ENCODE measurements at places on chromosomes 4 and X. TPM values are rescaled to one million over a fixed set of nuclear protein-coding genes. Genes with fewer than 3 reads are reported as not detected.
A peak's percentile ranks its signal among the peaks of the same experiment; 100 is the strongest.

DNA sequence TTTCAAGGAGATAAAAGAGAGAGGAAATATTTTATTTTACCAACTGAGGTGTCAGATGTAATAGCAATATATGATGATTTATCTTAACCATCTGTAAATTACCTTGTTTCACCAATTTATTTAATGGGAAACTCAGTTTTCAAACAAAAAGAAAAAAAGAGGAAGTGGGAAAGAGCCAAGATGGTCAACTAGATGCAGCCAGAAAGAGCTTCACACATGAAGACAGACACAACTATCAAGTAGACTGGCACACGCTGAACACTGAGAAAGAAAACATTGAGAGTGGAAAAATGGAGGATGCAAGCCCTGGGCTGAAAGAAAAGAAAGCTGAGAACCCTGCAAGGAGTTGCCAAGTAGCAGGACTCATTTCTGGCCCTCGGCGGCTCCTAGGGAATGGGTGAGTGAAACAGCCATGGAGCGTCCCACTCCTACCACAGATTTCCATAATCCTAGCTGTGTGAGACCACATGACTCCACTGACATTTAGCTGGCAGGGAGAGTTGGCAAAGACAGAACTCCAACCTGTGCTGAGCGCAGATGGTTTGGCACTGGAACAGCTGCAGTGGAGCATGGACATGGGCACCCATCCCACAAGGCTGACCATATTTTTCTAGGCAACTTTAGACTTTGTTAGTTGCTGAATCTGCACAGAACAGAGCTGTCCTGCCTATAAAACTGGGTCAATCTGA, 409.3 kb downstream of the FAM47B start:
- no peaks in the 10 kb centered on the region for H3K36me3 ChIP-seq
- no peaks in the 10 kb centered on the region for H3K27me3 ChIP-seq
- H3K4me1 ChIP-seq: no peaks in the 10 kb centered on the region
- no peak for DNase-seq
- H3K27ac ChIP-seq: no peak overlapping the region

GRCh38 chrX:40245488-40246071, 147.8 kb upstream of the BCOR start:
- H3K36me3 ChIP-seq: no peaks in the 10 kb centered on the region
- DNase-seq: no peak

DNA sequence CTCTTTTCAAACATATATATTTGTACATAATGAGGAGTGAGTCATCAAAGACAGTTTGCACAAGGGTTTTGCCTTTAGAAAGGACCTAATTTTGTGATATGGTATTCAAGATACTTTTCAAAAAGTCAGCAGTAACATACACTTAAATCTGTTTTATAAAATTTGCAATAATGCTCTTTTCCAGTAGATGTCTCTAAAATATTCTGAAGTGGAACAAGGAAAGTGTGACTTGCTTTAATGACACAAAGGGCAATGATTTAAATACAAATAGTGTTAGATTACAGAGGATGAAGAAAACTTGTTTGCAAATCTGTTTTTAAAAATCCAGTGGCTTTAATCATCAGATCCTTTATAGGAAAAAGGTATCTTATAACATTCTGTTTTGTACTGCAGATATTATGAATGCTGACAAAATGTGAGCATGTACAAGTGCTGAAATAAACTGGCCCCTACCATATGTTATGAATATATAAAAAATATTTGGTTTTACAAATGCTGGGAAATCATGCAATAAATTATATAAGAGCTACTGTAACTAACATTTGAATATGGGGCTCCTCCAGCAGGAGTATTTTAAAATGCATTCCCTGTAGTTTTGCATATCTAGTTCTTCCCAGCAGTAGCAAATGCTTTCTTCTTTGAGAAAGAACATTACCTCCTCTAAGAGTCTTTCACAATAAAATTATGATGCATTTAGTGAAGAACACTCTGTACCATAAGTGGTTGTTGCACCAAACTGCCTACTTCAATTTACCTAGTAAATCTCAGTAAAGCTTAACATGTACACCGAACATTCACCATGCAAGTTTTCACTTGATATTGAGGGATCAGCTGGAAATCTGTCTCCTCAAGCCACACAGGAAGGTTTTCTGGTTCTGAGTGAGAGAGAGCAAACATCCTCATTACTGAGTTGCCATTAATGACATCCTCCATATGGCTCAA, 20.2 kb downstream of the MMRN1 start:
- H3K27ac ChIP-seq: no peak overlapping the region
- no peaks in the 10 kb centered on the region for H3K36me3 ChIP-seq
- no peaks in the 10 kb centered on the region for H3K4me1 ChIP-seq
- no peak for DNase-seq
- H3K27me3 ChIP-seq: peaks cover 17% of the 10 kb centered on the region
- no peak overlapping the region for H3K4me3 ChIP-seq

GRCh38 chr4:7759216-7759615, 180.4 kb downstream of the AFAP1 start:
- DNase-seq: peak; percentile 67
- peaks cover 15% of the 10 kb centered on the region for H3K36me3 ChIP-seq
- peak overlapping the region; percentile 78 for H3K27ac ChIP-seq
- peaks cover 25% of the 10 kb centered on the region for H3K4me1 ChIP-seq
- peak overlapping the region; percentile 72 for H3K4me3 ChIP-seq

GRCh38 chr4:3112609-3113469, 38.4 kb downstream of the HTT start:
- no peak overlapping the region for H3K27ac ChIP-seq
- peaks cover 10% of the 10 kb centered on the region for H3K4me1 ChIP-seq
- DNase-seq: no peak
- H3K4me3 ChIP-seq: no peak overlapping the region
- no peaks in the 10 kb centered on the region for H3K27me3 ChIP-seq
- peaks cover 58% of the 10 kb centered on the region for H3K36me3 ChIP-seq

DNA sequence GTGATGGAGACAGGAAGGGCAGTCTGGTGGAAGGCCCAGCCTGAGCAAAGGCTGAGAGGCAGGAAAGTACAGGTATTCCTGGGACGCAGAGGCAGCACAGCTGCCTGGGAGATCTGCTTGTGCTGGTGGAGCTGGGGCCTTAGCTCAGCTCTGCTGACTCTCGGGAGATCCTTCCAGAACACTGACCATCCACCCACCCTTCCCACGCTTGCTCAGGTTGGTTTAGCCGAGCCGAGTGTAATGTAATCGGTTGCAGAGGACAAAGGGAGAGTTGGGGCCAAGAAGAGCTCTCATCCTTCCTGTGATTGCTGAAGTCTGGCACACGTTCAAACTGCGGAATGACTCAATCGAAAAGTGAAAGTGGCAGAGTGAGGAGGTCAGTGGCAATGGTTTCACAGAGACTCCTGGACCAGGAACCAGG, 43.1 kb upstream of the GPR78 start:
- H3K36me3 ChIP-seq: no peaks in the 10 kb centered on the region
- peaks cover 5% of the 10 kb centered on the region for H3K4me1 ChIP-seq
- DNase-seq: no peak
- H3K4me3 ChIP-seq: no peak overlapping the region
- H3K27me3 ChIP-seq: no peaks in the 10 kb centered on the region
- H3K27ac ChIP-seq: no peak overlapping the region

DNA sequence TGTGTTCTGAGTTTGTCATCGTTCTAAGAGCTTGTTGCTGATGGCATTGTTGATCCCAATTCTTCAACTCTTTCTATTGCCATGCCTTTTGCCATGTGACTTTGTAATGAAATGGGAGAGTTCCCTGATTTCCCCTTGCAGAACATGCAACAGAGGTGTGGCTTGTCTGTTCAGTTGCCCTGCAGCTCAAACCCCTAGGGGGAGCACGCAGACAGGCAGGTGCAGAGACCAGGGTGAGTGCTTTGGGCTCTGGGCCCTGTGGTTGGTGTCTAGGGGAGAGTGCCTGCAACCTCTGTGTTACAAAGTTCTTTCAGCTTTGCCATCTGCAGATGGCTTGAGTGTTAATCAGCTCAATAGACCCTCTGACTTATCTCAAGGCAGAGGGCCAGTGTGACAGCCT, 332.7 kb downstream of the MID1IP1 start:
- H3K4me3 ChIP-seq: no peak overlapping the region
- peaks cover 1% of the 10 kb centered on the region for H3K4me1 ChIP-seq
- H3K36me3 ChIP-seq: no peaks in the 10 kb centered on the region
- no peaks in the 10 kb centered on the region for H3K27me3 ChIP-seq
- no peak for DNase-seq
- H3K27ac ChIP-seq: no peak overlapping the region

- H3K4me1 ChIP-seq: peaks cover 26% of the 10 kb centered on the region
- H3K36me3 ChIP-seq: peaks cover 73% of the 10 kb centered on the region
- DNase-seq: no peak
- no peaks in the 10 kb centered on the region for H3K27me3 ChIP-seq
Measured at GRCh38 chrX:9678215-9678965, 87.3 kb downstream of the GPR143 start.

DNA sequence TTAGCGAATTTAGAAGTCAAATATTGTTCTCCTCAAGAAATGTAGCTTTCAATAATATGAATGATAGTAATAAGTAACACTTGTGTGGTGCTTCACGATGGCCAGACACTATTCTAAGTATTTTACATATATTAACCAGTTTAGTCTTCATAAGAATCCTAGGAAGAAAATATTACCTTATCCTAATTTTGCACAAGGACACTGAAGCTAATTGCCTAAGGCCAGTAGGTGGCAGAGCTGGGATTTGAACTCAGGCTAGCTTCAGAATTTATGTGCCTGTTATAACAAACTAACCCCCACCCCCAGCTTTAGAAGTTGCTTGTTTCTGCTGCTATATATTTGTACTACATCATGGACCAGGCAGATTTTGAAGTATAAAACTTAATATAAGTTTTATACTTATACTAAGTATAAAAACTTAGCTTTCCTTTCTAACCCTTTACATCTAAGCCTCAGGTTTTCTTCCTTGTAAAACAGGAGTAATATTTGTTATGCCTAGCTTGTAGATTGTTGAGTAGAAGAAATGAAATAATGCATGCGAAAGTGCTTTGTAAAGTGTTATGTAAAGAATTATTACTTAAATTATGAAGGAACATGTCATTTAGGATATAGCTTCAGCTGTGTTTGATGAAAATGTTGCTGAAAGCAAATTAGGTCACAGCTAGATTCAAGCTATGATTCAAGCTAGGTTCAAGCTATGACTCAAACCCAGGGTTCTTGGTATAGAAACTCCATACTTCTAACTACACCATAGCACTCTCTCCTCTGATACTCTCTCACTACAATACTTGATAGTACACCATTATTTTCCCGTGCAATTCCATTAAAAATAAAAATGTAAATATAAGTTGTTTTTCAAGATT, 4.2 kb upstream of the CDS1 start:
- H3K4me1 ChIP-seq: peaks cover 12% of the 10 kb centered on the region
- H3K36me3 ChIP-seq: no peaks in the 10 kb centered on the region
- DNase-seq: no peak
- H3K4me3 ChIP-seq: no peak overlapping the region
- no peak overlapping the region for H3K27ac ChIP-seq

DNA sequence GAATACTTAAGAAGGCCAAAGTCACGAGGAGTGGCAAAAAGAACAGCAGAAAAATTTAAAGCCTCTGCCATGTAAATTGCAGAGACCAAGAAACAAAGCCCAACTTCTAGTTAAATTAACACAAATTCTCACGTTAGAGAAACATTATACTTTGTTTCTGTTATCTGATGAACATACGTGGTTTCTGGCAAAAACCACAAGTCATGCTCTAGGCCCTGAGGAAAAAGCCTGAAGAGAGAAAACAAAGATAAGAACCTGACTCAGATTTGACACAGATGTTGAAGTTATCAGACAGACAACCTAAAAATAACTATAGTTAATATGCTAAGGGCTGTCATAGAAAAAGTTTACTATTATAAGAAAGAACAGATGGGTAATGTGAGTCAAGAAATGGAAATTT, 149.1 kb upstream of the PCDH10 start:
- no peak overlapping the region for H3K4me3 ChIP-seq
- H3K36me3 ChIP-seq: no peaks in the 10 kb centered on the region
- H3K27ac ChIP-seq: no peak overlapping the region
- H3K4me1 ChIP-seq: peaks cover 3% of the 10 kb centered on the region

GRCh38 chrX:120207009-120207605, 43.5 kb upstream of the ZBTB33 start:
- peaks cover 2% of the 10 kb centered on the region for H3K27me3 ChIP-seq
- H3K27ac ChIP-seq: no peak overlapping the region
- no peak for DNase-seq
- H3K4me3 ChIP-seq: no peak overlapping the region
- H3K4me1 ChIP-seq: no peaks in the 10 kb centered on the region

DNA sequence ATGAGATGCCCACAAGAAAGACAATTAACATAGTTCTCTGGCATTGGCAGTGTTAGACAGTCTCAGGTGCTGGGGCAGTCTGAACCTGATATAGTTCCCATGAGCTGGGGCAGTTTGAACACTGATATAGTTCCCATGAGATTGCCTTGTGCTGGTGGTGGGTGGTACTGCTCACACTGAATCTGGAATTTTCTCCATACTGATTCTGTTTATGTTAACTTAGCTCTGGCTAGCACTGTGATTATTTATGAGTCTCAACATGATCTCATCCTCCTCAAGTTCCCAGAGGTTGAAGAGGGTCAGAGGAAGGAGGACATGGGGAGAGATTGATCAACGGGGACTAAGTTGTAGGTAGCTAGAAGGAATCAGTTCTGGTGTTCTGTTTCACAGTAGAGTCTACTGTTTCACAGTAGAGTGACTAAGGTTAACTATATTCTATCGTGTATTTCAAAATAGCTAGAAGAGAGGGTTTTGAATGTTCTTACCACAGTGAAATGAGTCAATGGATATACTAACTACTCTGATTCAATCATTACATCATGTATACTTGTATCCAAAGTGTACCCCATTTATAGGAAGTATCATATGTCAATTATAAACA, 379.9 kb downstream of the ADAM29 start:
- H3K4me3 ChIP-seq: no peak overlapping the region
- DNase-seq: no peak
- H3K27me3 ChIP-seq: no peaks in the 10 kb centered on the region
- H3K27ac ChIP-seq: no peak overlapping the region

DNA sequence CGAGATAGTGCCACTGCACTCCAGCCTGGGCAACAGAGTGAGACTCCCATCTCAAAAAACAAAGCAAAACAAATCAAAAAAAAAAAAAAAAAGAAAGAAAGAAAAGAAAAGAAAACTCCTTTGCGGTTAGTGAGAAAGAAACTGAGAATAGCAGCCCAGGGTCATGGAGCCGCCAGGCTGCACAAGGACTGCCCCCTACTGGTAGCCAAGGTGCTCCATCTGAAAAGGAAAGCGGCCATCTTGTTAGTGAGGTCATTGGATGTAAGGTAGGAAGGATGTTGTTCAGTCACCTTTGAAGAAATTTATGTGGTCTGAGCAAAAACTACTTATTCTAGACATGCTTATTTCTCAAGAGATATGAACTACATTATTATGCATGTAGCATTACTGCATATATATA, 660.6 kb upstream of the TENM3 start:
- no peak overlapping the region for H3K4me3 ChIP-seq
- no peak overlapping the region for H3K27ac ChIP-seq
- no peak for DNase-seq
- no peaks in the 10 kb centered on the region for H3K36me3 ChIP-seq

SATL1 gene
- total RNA-seq: not detected

DMRTC1 gene
- total RNA-seq: not detected

FAM241A gene
- total RNA-seq: 5.6 TPM

SPIN2A gene
- total RNA-seq: 0.84 TPM

AFAP1 gene
- 57.6 TPM for total RNA-seq

POU4F2 gene
- not detected for total RNA-seq

WWC2 gene
- 0.55 TPM for total RNA-seq

DCAF12L2 gene
- not detected for total RNA-seq

ARAP2 gene
- total RNA-seq: 29.5 TPM
